Substantia nigra (tissue), 51 donors: ENCODE measurements at places on chromosomes 3 and 15.

DNA sequence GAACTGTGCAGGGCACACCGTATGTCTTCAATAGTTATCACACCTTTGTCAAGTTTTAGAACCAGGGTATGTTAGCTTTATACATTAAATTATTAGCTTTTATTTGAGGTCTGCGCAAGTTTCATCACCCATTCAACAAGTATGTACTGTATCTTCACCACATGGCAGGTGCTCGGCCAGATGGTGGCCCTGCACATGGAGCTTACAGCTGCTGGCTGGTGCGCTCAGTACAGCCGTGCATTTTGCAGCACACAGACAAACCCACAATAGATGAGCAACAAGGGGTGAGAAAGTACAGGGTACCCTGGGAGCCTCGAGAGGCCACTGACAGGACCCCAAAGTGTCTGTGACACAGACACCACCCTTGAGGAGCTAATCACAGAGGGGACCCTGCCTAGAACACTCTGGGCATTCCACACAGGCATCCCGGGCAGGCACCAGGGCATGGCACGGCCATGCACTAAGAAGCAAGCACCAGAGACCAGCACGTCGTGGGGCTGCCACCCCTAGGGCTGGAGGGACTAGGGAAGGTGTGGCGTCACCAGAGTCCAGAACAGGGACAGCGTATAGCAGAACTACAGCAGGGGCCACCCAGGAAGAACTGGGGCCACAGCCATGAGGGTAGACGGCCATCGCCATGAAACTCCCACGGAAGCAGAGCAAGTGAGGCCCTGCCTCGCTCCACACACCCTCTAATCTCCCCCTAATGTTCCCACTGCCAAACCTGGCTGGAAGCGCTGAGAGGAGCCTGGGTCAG is 27.4 kb downstream of the ZXDC start:
- no peak for DNase-seq

- no peak for DNase-seq
These were observed 6.4 kb downstream of the COL8A1 start for GRCh38 chr3:99644746-99645145.

- DNase-seq = no peak
These were observed 376.6 kb upstream of the NAALADL2 start for GRCh38 chr3:174482541-174482940.

DNA sequence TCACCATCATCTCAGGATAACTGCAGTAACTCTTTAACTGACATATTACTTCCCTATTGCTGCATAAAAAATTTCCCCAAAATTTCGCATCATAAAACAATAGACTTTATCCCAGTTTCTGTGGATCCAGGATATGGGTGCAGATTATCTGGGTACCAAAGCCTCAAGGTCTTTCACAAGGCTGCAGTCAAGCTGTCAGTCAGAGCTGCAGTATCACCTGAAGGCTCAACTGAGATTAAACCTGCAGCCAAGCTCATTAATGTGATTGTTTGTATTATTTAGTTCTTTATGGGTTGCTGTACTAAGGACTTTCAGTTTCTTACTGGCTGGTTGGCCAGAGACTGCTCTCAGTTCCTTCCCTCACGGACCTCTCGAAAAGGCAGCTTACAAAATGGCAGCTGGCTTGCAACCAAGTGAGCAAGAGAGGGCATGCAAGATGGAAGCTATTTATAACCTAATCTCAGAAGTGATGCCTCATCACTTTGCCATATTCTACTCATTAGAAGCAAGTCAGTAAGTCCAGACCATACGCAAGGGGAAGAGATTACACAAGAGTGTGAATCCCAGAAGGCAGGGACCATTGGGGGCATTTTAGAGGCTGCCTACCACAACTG is 54.9 kb downstream of the DCUN1D1 start:
- DNase-seq = no peak

DNA sequence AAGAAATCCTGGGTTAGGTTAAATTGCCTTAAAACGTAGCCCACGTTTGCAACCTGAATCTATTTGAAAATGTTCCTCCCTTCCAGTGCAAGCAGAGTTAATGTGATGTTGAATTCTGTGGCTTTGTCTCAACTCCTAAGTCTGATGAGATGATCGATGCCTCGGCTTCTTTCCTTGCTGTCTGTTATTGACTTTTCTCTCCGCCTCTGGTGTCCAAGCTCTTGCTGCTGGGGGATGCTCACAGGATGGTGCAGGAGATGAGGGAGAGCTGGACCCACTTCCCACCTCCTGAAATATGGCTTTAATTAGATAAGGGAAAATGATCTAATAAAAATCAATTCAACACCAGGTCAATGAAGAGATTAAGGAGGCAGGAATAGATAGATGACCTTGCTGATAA is 407.9 kb upstream of the RGMA start:
- no peak for DNase-seq

DNA sequence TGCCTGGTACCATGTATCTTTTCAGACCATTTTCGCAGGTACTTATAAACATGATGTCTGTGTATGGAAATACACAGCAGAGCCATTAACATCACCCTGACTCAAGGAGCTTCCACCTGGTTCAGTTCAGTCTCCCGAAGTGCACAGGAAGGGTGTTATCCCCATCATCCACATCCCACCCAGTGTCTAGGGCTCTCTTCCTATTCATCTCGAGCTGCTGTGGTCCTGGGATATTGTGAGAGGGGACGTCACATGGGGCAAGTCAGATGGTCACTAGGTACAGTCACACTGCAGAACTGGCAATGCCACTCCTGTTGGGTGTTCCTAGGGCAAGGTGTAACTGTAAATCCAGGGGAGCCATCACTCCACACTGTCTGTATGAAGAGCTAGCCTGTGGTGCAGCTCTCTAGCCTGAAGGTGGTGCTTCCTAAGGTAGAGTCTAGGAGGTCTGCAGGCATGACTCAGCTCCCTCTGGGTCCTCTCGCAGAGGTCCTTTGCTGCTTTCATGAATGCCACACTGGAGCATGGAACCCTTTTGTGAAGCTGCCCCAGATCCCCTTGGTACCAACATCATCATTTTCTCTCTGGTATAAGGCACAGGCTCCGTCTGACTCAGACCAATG is 13.9 kb downstream of the ISLR2 start:
- DNase-seq = no peak

GRCh38 chr3:181457756-181458155 is 254.0 kb upstream of the SOX2 start:
- DNase-seq = no peak

GRCh38 chr3:1495466-1495865 is 402.6 kb downstream of the CNTN6 start:
- no peak for DNase-seq

- DNase-seq = no peak
These were observed 20.4 kb upstream of the SATB1 start for GRCh38 chr3:18445401-18446148.

DNA sequence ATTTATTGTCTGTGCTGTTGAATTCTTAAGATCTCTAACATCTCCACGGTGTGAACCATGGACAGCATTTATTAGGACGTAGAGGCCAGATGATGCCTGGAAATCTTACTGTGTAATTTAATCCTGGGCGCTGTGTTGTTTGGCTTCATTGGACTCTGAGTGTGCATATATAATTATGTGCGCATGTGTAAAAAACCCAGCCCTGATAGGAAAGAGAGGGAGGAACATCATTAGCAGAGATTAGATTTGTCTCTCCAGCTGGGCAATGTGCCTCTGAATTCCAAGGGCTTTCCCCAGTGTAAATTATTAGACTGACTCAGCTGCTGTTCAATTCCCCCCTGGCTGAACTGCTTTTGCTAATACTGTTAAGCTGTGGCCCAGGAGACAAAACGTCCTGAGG is 39.6 kb downstream of the MAP3K13 start:
- DNase-seq = no peak

DNA sequence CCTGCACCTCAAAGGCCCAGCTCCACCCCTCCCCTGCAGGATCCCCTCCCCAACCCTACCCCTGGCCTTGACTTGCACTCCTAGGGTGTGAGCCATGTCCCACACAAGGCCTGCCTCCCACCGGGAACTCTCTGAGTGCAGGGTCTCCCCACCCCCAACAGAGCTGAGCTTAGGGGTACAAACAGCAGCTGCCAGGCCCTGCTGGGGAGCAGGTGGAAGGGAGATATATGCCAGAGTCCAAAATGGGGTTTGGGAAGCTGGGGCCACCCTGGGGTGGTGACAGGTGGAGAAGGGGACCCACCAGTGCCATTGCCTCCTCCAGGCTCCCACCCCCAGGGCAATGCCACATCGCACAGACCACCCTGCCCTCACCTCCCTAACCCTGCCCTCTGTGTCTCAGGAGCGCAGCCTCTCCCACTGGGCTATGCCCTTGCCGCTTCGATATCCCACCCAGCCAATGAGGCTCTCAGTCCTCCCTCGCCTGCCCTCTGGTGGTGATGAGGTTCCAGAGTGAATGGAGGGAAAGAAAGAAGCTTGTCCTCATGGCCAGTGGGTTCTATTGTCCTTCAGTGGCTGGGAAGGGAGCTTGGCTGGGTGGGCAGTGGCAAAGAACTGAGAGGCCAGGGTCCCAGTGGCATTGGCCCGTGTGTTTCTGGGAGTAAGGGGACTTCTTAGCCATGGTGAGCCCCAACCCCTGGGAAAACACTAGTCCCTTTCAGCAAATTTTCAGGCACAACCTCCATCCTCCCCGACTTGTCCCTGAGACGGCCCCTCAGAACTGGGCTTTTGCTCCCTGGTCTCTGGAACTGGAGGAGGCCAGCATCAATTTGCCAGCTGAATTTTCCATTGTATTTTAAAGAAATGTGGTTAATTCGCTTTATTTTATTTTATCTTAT is 46.8 kb downstream of the CYP11A1 start:
- peak; percentile 14 for DNase-seq

DNA sequence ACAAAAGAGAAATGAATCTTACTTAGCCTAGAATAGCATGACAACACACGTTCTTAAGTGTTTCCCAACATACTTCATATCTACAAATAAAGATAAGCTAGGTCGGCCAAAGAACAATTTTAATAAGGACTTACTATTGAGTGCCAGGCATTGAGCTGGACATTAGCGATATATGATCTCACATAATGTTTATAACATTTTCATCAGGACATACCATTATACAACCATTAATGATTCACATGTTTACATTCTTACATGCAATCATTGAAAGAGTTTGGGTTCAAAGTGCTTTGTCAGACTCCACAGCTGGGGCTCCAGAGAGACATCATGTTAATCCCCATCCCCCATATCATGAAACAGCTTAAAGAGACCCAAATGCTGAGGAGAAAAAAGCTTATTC is 189.0 kb downstream of the STT3B start:
- DNase-seq = no peak

GRCh38 chr15:68644996-68645395 is 66.2 kb downstream of the CORO2B start:
- no peak for DNase-seq

DNA sequence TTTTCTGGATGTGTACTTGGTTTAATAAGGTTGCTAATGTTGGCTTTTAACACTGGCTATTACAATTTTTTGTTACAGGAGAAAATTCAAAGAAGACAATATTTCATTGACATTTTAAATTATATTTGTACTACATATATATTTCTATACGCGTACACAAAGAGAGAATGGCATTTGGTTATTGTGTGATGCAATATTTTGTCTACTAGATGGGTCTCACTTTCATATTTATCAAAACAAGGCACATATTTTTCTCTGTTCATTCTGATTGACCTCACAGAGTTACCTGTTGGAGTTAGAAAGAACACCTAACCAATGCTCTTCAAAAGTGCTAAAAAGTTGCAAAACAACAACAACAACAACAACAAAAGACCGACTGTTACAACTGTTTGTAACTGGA is 50.2 kb upstream of the VGLL3 start:
- DNase-seq = no peak

DNA sequence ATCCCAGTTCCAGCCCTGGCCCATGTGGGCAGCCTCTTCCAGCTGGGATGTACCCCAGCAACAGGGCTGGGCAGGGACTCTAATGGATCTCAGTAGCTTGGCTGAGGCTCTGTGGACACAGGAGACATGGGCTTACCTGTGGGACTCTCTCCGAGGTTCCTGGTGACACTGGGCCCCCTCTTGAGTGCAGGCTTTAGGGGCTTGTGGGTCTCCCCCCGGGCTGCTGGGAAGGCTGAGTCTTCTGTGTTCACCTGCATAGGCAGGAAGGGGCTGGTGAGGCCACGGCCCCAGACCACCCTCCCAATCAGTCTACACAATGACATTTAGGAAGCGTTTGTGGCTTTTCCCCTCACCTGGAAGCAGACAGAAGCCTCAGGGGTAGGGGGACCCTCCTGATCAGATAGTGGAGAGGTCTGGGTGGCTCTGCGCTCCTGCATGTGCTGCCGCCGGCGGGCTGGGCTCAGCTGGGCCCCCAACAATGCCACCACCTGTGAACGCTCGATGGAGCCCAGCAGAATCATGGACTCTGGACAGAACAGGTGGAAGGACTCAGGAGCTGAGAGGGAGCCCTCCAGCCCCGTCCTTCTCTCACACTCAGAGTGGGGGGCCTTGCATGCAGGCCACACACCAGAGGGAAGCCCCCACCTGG is 8.4 kb downstream of the CLCN2 start:
- DNase-seq = no peak

GRCh38 chr15:92485441-92485840 is 91.8 kb downstream of the ST8SIA2 start:
- DNase-seq = no peak

GRCh38 chr15:68537097-68537496 is 41.7 kb upstream of the CORO2B start:
- no peak for DNase-seq

GRCh38 chr3:107945417-107946094 is 145.3 kb downstream of the CD47 start:
- DNase-seq = no peak

- no peak for DNase-seq
These were observed 36.5 kb upstream of the HACD2 start for GRCh38 chr3:123621186-123621849.
